Stimulated activated CD8-positive, alpha-beta memory T cell treated with anti-CD3 and anti-CD28 coated beads, Interleukin-7, amount 100 ng/mL, for 24 hours (primary cell): ENCODE measurements at places on chromosomes 2 and 18.

DNA sequence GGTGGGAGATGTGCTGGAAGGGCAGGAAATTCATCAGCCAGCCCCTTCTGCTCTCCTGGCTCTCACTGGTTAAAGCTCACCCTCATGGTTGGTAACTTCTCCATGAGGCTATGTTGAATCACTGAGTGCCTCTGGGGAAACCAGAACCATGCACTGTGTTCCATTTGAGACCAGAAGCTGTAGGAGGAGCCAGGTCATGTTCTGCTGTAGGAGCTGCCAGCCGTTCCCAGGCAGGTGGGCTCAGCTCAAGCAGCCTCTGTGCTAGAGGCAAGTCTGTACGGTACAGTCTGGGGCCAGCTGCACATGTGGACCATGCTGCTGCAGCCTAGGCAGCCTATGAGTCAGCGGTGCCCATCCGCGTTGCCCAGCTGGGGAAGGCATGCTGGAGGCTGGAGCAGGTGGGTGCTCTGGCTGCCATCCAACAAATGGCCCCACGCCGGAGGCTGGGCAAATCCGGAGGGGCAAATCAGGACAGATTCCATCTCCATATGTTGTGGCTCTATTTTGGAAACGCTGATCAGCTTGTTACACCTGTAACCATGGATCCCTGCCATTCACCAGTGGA is 22.0 kb upstream of the KCNF1 start:
- no peak for DNase-seq

DNA sequence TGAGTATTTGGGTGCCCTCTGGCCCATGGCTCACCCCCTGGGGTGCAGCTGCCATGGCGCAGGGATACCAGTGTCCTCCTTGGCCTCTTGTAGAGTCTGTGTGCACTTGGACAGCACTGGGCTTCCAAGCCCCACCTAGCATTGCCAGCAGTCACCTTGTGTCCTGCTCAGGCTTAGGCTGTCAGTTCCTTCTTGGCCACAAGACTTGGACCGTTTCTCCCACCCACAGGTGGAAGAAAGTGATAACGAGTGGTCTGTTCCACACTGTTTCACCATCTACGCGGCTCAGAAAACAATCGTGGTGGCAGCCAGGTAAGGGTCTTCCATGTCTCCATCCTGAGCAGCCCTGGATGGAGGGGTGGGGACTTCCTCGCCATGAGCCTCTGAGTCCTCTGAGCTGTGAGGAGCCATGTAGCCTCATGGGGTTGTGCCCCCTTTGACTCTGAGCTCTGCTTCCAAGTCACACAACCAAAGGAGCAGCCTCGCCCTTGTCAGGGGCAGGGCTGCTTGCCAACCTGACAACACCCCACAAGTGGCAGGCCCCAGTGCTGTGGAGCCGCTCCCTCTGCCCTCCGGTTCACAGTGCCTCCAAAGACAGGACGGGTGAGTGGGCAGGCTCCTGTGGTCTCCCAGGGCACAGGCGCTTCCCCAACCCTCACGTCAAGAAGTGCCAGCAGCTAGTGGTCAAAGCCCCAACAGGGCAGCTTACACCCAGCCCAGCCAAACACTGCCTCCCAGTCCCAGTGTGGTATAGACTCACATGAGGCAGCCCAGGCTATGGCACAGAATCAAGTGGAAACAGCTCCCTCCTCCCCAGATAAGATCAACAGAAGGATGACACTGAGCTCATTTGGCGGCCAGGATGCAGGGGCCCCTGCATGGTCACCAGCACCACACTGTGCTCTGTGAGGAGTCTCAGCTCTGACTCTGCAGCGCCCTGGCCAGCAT is 18.4 kb downstream of the STK25 start:
- DNase-seq, result no peak

DNA sequence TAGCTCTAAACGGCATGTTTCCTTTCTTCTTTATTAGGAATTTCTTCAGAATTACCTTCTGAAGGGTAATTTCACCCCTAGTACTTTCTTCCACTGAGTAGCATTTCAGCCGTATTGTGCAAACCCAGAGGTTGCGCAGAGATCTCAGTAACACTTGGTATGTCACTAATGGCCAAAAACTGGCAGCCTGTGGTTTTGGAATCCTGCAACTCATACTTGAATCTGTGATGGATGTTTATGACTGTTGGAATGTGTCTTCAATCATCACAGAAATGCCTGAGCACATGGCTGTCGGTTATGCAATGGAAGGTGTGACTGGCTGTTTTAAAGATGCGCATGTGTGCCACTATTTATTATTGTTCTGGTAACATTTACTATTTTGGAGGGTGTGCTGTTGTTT is 100.0 kb downstream of the COLEC12 start:
- no peak for DNase-seq

DNA sequence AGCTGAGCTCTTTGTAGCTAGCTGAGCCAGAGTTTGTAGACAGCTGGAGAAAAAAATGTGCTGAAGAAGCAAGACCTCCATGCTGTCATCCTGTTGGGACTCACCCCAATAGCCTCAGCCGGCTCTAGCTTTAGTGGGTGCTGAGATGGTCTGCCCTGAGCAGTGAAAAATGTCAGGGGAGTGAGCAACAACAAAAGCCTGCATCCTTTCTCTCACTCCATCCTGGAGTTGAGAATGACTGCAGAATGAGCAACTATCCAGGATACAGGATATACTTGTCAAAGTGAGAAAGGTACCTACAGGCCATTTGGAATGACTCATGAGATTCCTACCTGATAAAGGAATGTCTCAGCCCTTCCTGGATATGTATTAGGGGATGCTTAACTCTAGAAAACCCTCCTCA is 146.1 kb upstream of the DLX2 start:
- DNase-seq, result no peak

- no peak for DNase-seq
Observed at GRCh38 chr18:66819235-66819634, 215.3 kb upstream of the CDH19 start.

DNA sequence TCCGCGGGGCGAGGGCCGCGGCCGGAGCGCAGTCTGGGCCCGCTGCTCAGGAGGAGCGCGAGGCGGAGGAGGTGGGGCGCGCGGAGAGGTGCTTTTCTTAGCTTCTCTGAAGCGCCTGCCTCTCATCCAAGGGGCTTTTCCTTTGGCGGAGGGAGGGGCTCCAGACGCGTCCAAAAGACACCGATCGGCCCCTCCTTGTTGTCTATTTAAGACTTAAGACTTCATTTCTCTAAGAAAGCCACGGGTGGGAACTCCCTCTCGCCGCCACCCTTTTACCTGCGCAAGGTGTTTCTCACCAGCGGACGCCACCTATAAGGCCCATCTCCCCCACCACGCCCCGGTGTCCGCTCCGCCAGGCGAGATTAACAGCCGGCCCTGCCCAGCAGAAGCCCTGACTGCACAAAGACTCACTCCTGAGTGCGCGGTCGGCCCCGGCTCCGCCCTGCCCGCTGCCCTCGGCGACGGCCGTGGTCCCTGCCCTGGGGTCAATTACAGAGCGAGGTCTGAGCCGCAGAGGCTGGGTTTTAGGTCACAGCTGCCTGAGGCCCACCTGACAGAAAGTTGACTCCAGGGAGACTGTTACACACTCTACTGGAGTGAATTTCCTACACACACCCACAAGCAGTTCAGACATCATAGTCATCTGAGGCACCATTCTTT is at the start of gene DSC2:
Gene DSC2 (minus strand): TSS at position 397 of the 660 bp plus-strand sequence. CDS start 450 bp downstream, outside the sequence.
- DNase-seq, result no peak

DNA sequence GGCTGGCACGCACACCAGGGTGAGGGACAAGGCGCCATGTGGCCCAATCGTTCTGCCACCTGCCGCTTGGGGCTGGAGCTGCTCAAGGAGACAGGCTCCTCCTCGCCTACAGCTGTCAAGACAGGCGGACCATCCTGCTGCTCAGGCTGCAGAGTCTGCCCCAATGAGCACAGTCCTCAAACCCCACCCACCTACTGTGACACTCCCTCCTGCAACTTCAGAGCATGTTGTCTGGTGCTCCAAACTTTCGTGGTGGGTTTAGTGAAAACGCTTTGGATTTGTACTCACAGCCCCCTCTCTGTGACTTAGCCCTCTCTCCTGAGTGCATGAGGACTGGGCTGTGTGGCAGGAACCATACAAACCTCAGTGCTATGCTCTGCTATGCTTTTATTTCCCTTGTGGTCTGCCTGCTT is 23.2 kb upstream of the SLC35F6 start:
- DNase-seq, result no peak

DNA sequence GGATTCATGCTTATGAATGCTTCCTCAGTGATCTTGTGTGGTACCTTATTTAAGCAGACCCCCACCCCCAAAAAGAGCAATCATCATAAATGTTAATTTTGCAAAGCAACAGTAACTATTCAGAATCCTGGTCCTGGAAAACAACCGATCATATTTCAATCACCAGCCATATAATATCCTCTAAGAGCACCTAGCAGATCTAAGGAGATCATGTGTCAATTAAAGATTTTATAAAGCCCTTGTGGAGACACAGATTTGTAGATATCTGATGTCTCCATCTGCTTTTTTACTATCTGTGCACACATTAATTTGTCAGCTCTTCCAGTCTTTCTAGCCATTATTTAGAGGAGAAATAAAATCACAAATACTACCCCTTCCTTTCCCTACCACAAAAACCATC is 423.7 kb downstream of the TGIF1 start:
- DNase-seq, result no peak

GRCh38 chr2:72095364-72095763 is 52.3 kb downstream of the CYP26B1 start:
- no peak for DNase-seq

DNA sequence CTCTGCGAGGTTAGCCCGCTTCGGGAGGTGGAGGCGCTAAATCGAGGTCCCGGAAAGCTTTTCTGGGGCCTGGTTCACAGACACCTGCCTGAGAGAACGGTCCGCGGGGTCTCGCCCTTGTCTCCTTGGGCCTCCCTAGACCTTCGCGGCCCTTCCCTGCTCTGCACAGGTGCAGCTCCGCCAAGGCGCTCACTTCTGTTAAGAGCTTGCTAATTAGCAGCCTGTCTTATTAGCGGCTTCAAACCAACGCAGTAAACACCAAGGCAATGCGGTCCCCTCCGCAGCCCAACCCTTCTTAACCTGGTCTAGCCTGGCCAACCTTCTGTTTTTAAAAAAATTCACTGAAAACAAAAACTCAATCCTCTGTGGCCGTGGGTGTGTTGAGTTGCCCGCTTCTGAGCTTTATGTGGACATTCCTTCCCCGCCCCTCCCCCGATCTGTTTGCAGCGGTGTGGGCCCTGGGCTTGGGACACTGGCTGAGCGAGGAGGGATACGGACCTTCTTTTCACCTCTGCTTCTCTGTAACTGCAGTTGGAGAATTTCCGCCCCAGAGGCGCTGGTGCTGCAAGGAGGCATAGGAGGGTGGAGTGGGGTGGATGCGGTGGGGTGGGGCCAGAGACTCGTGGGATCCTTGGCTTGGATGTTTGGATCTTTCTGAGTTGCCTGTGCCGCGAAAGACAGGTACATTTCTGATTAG is 3.4 kb upstream of the HOXD4 start:
- DNase-seq, result no peak

DNA sequence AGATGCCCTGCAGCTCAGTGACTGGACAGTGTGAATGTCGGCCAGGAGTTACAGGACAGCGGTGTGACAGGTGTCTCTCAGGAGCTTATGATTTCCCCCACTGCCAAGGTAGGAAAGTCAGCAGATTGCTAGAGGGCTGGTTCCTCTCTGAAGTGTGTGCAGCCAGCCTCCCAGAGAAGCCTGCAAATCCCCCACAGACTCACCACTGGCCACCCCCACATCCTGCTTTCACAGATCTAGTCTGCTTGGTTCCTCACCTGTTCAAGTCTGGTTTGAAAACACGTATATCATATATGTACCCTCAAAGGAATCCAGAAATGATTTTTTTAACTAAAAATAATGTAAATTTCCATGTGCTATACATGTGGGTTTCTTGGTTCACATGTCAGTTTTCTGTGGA is 121.1 kb downstream of the LAMA3 start:
- DNase-seq, result no peak

DNA sequence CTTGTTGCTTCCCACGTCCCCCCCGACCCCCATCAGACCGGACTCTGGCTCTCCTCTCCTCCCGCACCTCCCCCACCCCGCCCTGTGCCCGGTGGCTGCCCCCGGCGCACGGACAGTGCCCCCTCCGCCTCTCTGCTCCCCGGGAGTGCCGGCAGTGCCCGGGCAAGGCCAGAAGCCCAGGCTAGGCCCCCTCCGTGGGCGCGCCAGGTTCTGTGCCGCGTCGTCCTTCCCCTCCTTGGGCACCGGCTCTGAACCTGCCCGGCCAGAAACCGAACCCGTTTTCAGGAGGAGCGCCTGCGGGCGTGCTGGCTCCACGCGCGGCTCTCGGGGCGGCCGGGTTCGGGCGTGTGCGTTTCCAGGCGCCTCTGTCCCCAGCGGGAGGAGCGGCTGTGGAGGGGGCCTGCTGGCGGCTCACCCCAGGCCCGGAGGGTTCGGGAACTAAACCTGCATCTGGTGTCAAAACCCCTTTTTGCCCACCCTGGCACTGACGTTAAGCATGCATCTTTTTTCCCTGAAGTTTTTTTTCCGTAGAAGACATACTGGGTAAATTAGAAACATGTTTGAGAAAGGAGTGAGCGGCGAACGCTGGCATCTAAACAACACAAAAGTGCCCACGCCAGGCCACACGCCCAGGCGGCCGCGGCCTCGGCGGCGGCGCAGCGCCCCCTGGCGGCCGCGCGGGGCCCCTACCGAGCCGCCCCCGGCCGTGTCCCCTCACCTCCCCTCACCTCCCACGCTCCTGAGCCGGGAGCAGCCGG is 123.9 kb upstream of the SLC1A4 start:
- peak; percentile 21 for DNase-seq

- DNase-seq, result no peak
Observed at GRCh38 chr2:109125593-109126500, 3.2 kb upstream of the SH3RF3 start.
